ENCODE measurements at places on chromosomes 11 and 22.

DNA sequence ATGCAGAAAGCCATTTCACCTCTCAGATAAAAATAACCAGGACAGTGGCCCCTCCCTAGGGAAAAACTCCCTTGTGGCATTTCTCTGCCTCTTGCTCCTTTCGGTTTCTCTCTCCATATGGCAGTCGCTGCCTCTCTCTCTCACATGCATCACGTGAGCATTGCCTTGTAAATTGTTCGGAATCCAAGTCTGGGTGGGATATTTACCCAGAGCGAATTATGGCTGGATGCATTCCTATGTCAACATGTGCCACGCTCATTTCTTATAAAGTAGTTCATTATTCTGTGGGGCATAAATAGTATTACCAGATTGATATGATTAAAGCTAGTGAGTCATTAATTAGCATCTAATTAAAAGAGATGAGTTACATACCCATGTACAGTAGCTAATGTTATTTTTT, 392.9 kb downstream of the INSC start:
- no peak for DNase-seq

DNA sequence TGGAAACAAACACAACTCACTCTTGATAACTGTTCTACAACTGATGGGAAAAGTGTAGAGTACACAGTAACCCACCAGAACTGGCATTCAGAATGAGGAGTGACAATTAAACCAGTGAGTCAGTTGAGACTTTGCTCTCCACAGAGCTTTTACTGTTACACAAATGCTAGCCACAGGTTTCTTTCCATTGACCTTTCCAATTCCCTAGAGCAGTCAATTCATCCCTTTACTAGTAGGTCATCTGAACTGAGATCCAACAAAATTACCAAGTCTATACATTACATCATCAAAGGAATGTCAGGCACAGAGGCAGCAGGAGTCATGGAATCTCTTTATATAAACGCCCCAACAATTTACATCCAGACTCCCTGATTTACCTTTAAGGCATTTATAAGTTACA, 65.9 kb downstream of the PHF21A start:
- no peak for DNase-seq

DNA sequence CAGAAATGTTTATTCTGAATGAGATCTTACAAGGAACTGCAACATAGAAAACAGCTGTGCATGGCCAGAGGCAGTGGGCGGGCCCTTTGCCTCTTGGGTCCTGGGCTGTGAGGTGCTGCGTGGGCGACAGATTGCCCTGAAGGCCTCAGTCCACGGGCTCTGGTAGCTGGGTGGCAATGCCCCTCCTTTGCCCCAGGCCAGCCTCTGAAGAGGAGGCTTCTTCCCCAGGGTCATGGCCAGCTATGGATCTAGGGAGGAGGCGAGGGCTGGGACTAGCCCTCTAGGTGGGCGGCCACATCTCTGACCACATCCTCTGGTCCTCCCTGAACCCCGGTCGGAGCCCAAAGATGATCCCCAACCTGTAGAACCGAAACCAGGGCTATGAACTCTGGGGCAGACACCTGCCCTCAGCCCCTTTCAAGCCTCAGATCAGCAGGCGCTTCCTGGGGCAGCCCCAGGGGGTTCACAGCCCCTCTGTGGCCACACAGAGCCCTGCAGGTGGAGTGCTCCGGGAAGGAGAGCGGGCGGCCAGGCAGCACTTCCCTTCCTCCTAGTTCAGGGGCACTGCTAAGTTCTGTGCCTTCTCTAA, 6.6 kb upstream of the CDC42BPG start:
- no peak for DNase-seq

DNA sequence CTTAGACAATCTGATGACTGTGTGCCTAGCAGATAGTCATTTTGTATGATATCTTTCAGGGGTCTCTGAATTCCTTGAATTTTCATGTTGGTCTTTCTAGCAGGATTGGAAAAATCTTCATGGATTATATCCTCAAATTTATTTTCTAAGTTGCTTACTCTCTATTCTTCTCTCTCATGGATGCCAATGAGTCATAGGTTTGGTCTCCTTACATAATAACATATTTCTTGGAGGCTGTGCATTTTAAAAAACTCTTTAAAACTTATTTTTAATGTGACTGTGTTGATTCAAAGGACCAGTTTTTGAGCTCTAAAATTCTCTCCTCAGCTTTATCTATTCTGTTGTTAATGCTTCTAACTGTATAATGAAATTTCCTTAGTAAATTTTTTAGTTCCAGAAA, 198.7 kb downstream of the AASDHPPT start:
- DNase-seq: no peak

- DNase-seq: no peak
Measured at GRCh38 chr11:45936511-45937054, 14.1 kb downstream of the LARGE2 start.

- DNase-seq: no peak
Measured at GRCh38 chr22:34781681-34782080, 284.3 kb upstream of the ISX start.

DNA sequence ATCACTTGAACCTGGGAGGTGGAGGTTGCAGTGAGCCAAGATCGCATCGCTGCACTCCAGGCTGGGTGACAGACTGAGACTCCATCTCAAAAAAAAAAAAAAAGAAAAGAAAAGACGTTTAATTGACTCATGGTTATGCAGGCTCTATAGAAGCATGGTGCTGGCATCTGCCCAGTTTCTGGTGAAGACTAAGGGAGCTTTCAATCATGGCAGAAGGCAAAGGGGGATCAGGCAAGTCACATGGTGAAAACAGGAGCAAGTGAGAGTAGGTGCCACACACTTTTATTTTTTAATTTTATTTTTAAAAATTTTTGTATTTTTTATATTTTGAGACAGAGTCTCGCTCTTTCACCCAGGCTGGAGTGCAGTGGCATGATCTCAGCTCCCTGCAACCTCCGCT, 8.4 kb upstream of the PATZ1 start:
- no peak for DNase-seq

GRCh38 chr22:20175597-20175900, 24.7 kb upstream of the CCDC188 start:
- DNase-seq: no peak

DNA sequence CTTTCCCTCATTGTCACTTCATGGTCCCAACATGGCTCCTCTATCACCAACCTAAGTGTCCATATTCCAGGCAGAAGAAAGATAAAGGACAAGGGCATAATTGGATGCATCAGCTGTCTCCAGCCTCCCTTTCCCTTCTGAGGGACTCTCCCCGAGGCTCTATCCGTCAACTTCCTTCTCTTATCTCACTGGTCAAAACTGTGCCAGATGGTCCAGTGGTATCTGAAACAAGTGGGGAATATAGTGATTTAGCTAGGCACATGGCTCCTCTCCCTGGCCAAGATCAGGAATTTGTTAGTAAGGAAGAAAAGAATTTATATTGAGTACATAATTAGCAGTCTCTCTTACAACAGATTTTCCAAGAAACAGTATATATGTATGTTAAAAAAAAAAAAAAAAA, 12.6 kb upstream of the SPON1 start:
- no peak for DNase-seq

GRCh38 chr11:34120651-34121050, 15.2 kb downstream of the NAT10 start:
- no peak for DNase-seq
